ENCODE measurements at places on chromosomes 13 and 19. TPM values are rescaled to one million over a fixed set of nuclear protein-coding genes. Genes with fewer than 3 reads are reported as not detected.
A peak's percentile ranks its signal among the peaks of the same experiment; 100 is the strongest.

DNA sequence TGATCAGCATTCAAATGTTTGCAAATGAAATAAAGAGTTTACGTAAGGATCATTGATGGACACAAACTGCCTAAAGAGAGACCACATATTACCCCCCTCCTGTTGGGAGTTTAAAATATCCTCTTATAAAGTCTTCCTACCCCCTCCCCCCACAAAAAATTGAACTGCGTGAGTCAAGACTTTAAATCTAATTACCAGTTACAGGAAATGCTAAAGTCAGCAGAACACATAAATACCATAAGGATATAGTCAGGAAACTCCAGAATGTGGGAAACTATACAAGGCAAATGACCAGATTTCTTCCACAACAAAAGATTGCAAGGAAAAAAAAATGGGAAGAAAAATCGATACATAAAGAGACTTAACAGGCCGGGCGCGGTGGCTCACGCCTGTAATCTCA is 44.4 kb upstream of the FARP1 start:
- no peak for DNase-seq

GRCh38 chr13:102945324-102945815 is 99.5 kb downstream of the ERCC5 start:
- DNase-seq = no peak

GRCh38 chr13:28325022-28325421 is 169.9 kb downstream of the FLT1 start:
- DNase-seq = no peak

DNA sequence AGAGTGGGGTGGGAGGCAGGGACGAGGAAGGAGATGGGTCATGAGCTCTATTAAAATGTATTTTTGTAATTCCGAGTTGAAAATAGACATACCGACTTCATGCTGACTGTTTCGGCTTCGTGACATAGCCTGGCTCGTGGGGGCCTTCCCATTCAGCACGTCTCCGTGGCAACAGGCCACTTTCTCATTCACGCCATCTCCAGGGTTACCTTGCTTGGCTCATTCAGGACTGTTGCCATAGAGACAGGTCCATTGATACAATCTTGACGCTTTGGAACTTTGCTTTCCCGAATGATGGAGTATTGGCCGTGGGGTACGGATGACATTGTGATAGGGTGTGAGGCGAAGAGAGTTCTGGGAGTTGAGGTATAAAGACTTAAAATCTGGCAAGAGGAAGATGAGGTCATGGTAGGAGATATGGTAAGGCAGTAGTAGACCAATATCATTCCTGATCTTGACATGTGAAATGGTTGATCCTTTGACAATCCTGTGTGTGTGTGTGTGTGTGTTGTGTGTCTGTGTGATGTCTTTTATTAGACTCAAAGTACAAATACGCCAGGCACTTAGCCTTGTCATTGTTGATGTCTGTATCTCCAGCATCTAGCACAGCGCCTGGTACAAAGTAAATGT is 97.3 kb downstream of the CACNA1A start:
- DNase-seq = no peak

DNA sequence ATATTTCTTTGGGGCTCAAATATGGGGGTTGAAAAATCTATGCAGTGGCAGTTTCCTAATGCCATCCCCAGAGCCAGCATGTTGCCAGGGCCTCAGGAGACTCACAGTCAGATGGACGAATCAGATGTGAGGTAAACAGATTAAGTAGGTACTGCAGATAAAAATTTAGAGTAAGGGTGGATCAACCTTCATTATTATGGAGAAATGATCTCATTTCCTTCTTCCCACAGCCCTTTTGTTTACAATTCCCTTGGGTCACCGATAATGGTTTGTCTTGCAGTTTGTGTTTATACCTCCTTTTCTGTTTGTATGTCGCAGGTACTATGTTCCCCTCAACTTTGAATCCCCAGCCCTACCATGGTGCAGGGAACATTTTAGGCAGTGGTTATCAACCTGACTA is 20.0 kb downstream of the DIAPH3 start:
- no peak for DNase-seq

Gene CDX2
- not detected for total RNA-seq

Gene CCDC169
- total RNA-seq = 1.5 TPM

- DNase-seq = no peak
Measured at GRCh38 chr19:33186431-33187182, 7.5 kb upstream of the LRP3 start.

DNA sequence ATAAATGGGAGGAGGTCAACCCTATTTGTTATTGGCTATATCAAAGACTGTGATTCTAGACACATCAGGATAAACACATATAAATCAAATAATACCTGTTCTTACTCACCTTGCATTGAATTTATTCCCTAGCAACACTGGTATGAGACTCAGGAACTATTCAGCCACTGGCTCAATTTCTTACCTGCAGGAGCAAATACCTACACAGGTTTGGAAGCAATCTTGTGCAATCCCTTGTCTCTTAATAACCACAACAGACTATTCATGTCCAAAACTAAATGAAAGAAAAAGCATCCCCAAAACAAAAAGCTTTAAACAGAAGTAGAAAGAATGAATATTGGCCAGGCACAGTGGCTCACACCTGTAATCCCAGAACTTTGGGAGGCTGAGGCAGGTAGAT is 55.5 kb downstream of the TBC1D4 start:
- DNase-seq = no peak

- DNase-seq = no peak
Measured at GRCh38 chr19:20472854-20473253, 92.7 kb downstream of the ZNF737 start.

DNA sequence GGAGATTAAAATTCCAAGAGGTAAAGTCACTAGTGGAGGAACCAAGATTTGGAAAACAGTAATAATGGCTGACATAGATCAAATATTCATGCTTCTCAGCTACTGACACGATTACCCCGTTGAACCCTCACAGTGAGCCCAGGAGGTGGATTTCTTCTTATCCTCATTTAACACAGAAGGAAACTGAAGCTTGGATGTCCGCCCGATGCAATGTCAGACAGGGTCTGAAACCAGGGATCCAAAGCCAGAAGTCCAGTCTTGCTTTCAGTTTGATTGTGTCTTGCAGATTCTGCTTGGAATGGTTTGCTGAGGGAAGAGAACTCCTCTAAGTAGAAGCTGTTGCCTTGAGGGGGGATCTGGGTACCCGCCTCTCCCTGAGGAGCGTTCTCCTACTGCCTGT is 404.7 kb downstream of the KCNRG start:
- no peak for DNase-seq

- no peak for DNase-seq
Measured at GRCh38 chr13:102774591-102775520, 1.3 kb upstream of the TEX30 start.

GRCh38 chr13:57583529-57583928 is 48.0 kb upstream of the PCDH17 start:
- no peak for DNase-seq

Gene ZNF57
- total RNA-seq = 6.1 TPM

Gene RDH8
- not detected for total RNA-seq

Gene SOX1
- total RNA-seq = not detected

- no peak for DNase-seq
Measured at GRCh38 chr13:28584873-28585381, 74.0 kb upstream of the POMP start.

Gene SLC6A16
- 3.7 TPM for total RNA-seq

DNA sequence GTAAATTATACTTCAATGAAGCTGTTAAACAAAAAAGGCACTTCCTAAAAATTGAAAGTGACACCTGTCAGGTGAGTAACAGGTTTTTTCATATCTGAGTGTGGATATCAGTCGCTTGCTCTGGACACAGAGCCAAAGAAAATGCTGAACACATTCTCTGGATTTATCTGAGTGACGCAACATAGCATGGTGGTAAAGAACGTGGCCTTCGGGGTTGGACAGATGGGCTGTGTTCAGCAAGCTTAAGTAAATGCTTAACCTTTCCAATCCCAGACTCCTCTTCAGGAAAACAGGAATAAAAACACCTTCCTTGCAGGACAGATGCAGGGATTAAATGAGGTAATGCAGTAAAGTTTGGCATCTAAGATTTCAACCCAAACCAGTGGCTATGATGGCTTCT is 132.0 kb downstream of the FOXO1 start:
- DNase-seq = no peak

Gene ZNF221
- 6.2 TPM for total RNA-seq

DNA sequence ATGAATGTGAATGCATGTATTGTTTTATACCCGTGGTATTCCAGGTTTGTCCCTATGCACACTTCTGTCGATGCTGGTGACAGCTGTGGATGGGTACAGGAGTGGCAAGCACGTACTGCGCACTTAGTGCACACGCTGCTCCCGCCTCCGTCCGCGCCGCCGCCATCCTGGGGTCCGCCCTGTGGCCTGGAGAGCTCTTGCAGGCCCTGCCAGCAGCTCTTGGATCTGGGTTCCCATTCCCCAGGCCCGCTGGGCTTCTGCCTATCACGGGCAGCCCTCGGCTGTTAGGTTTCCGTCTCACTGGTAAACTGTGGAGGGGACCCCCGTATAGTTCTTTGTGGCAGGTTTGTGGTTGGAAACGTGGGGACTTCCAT is 4.0 kb downstream of the GNA11 start:
- DNase-seq = no peak

DNA sequence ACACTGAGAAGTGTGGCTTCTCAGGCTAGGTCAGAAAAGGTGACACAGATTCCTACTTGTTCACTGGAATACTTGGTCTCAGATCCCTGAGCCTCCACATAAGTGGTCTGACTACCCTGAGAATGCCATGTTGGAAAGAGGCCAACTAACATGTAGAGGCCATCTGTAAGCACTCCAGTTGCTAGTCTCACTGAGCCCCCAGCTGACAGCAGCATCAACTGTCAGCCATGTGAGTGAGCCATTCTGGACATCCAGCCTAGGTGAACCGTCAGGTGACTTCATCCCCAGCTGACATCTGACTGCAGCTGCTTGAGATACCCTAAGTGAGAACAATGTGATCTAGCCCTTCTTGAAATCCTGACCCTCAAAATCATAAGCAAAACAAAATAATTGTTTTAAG is 18.1 kb upstream of the ARL11 start:
- DNase-seq = no peak

Gene KRI1
- total RNA-seq = 29.4 TPM

DNA sequence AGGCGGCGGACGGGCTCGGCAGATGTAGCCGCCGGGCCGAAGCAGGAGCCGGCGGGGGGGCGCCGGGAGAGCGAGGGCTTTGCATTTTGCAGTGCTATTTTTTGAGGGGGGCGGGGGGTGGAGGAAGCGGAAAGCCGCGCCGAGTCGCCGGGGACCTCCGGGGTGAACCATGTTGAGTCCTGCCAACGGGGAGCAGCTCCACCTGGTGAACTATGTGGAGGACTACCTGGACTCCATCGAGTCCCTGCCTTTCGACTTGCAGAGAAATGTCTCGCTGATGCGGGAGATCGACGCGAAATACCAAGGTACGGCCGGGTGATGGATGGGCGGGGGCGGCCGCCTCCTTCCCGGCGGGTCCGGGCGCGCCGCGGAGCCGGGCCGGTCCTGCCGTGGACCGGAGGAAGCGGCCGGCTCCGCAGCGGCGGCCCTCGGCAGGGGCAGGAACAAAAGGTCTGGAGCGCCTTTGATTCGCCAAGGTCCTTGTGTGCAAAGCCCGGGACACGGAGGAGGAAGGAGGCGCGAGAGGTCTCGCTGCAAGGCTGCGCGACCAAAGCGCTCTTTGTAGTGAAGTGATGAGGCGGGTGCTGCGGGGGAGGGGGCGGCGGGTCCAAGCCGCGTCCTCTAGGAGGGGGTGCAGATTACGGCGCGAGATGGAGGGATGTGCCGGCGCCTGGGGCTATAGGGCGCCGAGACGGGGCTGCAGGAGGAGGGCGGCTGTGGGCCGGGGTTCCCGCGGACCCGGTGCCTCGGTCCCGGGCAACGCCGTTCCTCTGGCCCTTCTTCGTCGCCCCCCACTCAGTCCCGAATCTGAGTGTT is 689 bp downstream of the ING1 start:
- peak; percentile 81 for DNase-seq

Gene THAP8
- 3.7 TPM for total RNA-seq

Gene CLDN10
- total RNA-seq = 144 TPM

DNA sequence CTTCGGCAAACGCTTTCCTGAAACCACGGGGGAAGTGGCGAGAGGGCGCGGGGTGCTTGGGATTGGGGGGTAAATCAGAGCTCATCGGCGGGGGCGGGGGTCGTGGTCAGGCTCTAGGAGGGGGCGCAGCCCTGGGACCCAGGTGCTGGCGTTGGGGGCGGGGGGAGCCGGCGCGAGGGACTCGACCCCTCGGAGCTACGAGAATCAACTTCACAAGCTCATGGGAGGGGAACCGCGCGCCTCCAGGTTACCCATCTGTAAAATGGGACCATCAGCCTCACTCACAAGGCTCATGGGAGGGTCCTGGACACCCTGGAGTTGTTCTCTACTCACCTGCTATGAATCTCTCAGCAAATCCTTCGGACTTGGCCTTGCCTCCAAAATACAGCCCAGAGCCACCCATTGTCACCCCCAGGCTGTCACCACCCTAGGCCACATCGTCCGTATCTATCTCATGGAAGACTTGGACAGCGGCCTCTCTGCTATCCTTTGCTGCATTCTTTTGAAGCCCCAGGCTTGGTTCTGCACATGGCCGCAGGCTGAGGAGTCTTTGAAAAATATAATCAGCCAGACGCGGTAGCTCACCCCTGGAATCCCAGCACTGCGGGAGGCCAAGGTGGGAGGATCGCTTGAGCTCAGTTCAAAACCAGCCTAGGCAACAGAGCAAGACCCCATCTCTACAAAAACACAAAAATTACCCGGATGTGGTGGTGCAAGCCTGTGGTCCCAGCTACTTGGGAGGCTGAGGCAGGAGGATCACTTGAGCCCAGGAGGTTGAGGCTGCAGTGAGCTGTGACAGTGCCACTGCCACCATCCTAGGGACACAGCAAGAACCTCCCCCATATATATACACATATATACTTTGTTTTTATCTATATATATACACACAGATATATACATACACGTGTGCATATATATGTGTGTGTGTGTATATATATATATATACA is 939 bp upstream of the RANBP3 start:
- no peak for DNase-seq

Gene HIPK4
- 0.09 TPM for total RNA-seq

DNA sequence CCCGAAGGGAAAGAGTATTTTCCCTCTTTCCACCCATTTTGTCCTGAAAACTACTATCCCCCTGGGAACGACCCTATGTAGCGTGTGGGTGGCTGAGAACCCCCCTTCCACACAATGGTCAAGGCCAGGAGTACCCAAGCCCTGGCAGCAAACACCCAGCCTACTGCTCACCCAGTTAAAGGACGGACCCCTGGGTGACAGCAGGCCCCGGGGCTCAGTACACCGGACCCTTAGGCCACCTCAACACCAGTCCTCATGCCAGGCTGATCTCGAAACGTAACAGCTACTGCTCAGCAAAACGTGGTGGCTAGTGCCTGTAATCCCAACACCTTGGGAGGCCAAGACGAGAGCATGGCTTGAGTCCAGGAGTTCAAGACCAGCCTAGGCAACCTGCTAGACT is 1.4 kb downstream of the ANKRD27 start:
- no peak for DNase-seq

DNA sequence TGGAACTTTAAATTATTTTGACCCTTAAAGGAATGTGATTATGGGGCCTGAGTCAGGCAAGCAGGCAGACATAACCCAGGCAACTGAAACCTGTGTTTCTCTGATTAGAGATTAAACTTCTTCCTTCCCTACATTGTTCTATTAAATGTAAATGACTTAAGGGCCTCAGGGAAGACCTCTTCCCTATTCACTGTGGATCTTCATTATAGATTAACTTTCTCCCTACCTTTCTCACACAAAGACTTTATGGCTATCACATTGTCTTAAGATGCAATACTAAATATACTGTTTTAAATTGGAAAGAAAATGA is 8.8 kb upstream of the METTL21C start:
- DNase-seq = no peak

Measured in kidney (tissue), 22 donors.